Activated CD4-positive, alpha-beta T cell treated with anti-CD3 and anti-CD28 coated beads, Interleukin-2, amount 50 U/mL, for 4 hours (primary cell): ENCODE measurements at places on chromosomes 16 and 17.

DNA sequence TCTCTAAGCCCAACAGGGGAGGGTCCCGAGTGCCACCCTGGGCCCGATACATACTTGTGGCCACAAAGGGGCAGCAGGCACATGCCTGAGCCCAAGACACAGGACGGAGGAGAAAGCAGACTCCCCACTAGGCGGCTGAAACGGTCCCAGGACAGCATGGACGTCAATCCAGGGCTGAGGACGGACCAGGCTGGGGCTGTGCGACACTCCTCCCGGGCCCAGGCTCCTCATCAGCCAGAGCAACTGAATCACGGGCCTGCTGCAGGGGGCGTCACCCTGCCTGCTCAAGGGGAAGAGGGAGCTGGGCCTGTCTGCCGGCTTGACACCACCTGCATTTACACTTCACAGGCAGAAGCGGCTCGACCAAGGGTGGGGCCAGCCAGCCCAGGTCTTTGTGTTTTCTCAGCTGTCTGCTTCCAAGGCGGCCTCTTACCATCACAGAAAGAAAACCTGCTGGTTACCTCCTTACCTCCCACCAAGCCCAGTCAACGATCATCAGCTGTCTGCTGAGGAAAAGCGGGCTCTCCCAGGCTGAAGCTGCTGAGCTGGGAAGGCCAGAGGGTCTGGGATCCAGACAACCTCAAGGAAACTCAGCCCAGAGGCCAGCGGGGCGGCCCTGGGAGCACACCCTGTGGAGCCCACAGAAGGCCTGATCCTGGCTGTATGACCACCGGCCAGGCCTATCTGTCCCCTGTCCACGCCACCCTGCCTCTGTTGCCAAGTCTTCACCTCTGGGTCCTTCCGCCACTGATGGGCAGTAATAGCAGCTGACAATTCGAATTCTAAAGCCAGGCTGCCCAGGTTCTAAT, 26.4 kb downstream of the KIFC3 start:
- DNase-seq, result no peak

- no peak for DNase-seq
Observed at GRCh38 chr17:40058865-40059264, 3.9 kb upstream of the THRA start.

GRCh38 chr17:10332515-10332914, 40.3 kb downstream of the MYH13 start:
- DNase-seq, result no peak

- no peak for DNase-seq
Observed at GRCh38 chr17:64216338-64217248, 46.5 kb downstream of the TEX2 start.

DNA sequence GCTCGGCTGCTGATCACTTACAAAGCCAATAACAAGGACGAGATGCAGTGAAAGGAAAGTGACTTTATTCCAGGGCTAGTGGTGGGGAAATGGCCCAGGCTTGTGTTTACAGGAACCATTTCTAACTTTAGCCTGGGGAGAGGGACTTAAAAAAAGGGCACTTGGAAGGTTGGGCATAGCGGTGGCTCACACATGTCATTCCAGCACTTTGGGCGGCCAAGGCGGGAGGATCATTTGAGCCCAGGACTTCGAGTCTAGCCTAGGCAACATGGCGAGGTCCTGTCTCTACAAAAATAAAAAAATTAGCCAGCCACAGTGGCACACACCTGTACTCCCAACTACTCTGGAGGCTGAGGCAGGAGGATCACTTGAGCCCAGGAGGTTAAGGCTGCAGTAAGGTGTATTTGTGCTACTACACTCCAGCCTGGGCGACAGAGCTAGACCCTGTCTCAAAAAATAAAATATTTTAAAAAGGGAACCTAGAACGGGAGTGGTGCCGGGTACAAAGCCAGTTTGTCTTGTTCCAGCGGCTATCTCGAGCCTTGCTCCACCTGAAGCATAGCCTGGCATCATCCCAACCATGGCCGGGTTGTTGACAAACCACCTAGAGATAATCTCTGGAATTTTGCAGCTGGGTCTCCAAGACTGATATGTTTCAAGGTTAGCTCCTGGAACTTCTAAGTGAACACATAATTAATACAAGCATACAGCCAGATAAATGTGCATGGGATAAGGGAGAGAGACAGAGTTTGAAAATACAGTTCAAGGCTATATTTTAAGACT, 5.7 kb upstream of the TVP23A start:
- DNase-seq, result no peak

GRCh38 chr16:58451265-58451689, 48.7 kb upstream of the NDRG4 start:
- no peak for DNase-seq

DNA sequence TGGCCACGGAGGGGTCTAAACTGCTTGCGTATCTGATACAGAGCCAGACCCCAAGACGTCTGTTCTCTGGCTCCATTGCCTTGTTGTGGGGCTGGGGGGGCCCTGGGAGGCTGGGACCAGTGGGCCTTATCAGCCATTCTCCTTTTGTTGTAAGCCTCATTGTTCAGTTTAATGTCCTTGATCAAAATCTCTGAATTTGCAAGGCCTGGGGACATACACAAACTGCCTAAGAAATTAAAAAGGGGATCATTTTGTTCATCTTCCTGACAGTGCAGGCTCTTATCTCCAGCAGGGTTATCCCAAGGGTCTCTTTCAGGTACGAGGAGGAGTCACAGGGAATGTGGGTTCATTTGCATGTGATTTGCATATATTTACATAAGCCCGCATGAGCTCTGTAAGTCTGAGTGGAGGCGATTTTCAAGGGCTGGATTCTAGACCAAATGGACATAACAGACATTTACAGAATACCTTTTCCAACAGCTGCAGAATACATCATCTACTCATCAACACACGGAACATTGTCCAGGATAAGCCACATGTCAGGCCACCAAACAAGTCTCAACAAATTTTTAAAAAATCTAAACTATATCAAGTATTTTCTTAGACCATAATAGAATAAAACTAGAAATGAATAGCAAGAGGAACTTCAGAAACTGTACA, 269.8 kb downstream of the RBFOX1 start:
- DNase-seq, result no peak
